Stimulated activated CD4-positive, alpha-beta T cell treated with anti-CD3 and anti-CD28 coated beads, Interleukin-15, amount 100 ng/mL, for 1 hour (primary cell): ENCODE measurements at places on chromosomes 6 and 20.

- DNase-seq: peak; percentile 21
Measured at GRCh38 chr6:33812669-33813068, 8.9 kb upstream of the MLN start.

DNA sequence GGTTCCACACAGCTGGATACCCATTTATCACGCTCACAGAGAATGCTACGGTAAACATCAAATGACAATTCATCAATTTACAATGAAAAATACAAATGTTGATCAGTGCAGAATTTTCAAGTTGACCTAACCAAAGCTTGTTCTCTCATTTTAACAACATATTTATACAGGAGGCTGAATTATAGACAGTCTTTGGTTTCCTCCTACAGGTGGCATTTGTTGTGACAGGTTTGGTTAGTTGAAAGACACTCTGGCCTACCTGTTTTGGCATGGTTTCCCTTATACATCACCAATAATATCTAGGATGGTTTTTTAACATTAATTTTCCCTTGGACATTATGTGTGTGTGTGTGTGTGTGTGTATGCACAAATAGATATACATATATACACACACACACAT is 642.5 kb upstream of the MMS22L start:
- DNase-seq: no peak

GRCh38 chr6:2719093-2719455 is 31.6 kb downstream of the MYLK4 start:
- DNase-seq: no peak

DNA sequence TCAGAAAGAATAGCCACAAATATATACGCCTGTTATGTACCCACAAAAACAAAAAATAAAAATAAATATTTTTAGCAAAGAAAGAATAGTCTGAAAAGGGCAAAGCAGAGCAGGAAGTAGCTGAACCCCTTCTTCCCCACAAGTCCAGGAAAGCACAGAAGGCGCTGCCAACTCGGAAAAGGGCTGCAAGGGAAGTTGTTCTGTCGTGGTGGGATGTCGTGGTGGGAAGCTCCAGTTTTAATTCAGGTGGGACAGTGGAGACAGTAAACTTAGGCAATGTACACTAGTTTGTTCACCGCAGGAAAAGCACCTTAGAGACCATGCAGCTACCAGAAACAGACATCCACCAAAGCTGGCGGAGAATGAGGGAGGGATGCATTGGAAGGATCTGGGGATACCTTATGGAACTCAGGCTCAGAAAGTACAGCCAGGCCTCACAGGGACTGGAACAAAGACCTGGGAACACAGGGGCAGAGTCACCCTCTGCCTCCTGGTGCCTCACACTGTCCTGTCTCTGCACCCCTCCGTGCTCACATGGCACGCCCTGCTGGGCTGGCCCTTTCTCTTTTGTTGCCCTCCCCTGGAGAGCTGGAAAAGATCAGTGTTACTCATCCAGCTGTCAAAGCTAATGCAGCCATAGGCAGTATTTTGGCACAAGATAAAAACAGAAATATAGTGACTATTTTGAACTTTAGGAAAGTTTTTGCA is 3.3 kb upstream of the APMAP start:
- DNase-seq: no peak

- DNase-seq: no peak
Measured at GRCh38 chr6:71430018-71430417, 141.4 kb downstream of the OGFRL1 start.

GRCh38 chr6:29507319-29507718 is 19.6 kb upstream of the MAS1L start:
- DNase-seq: no peak

DNA sequence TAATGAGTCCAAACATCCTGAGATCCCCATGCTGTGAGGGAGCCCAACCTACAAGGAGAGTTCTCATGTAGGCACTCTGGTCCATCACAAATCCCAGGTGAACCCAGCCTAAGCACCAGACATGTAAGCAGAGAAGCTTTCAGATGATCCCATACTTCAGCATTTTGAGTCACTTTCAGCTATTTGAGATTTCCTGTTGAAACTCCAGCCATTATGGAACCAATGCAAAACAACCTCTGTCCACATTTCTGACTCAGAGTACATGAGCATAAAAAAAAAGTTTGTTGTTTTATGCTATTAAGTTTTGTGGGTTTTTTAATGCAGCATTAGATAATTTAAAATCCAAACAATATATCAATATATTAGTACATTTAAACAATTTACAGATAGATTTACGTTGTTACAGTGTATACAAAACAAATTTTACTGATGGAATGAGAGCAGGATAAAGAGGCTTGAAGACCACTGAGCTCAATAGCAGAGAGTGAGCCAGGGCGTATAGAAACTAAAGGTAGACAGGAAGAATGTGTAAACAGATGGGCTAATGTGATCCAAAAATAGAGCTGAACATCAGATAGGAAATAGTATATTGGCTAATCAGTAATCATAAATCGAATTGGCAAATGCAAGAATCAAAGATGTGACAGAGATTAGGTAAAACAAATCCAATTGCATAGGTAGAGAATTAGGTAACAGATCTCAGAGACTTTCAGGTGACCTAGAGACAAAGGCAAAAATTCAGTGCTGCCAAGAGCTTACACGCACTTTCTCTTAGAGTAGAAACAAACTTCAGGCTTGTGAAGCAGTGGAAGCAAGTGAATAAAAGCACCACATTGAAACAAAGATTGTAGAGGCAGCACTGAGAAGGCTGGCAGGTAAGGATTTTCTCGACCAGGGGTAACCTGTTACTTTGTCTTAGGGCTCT is 36.2 kb upstream of the PLCB1 start:
- DNase-seq: no peak

- DNase-seq: no peak
Measured at GRCh38 chr20:56372850-56373249, 14.1 kb downstream of the FAM210B start.

GRCh38 chr6:11730641-11731040 is 48.0 kb downstream of the ADTRP start:
- no peak for DNase-seq

DNA sequence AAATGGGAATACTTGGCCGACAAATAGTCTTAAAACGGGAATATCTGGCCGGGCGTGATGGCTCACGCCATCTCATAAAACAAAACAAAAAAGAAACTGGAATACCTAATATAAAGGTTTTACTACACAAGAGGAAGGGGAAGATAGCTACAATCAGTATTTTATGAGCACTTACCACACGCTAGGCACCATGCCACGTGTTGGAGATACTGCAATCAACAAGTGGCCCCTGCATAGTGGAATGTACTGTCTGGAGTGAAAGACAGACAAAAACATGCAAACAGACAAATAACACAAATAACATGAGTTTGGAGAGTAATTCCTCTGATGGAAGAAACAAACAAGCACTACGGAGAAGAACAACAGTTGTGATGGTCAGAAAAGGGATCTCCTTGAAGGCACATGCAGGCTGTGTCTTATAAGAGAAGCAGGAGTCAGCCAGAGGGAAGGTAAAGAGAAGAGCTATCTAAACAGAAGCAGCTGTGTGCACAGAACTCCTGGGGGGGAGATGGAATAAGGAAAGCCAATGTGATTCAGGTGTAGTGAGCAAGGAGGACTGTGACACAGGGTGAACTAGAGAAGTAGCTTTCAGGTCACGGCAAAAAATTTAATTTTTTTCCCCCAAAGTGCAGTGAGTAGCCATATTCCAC is 39.1 kb upstream of the AKIRIN2 start:
- no peak for DNase-seq

DNA sequence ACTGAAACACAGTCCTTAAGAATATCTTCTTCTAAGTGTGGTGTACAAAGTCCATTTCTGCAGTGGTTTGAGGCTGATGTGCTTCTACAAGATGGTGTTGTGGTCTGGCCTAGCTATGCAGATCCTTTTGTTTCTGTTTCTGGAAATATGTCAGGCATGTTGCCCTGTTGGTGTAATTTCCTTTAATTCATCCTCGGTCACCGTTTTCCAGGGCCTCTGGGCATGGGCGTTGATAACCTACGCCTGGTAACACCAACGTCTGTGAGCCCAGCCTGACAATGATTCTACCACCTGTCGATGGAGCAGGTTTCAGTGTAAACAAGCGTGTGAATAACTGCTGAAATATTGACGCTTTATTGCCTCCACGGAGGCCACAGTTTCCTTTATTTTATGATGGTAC is 33.3 kb upstream of the AFDN start:
- no peak for DNase-seq

DNA sequence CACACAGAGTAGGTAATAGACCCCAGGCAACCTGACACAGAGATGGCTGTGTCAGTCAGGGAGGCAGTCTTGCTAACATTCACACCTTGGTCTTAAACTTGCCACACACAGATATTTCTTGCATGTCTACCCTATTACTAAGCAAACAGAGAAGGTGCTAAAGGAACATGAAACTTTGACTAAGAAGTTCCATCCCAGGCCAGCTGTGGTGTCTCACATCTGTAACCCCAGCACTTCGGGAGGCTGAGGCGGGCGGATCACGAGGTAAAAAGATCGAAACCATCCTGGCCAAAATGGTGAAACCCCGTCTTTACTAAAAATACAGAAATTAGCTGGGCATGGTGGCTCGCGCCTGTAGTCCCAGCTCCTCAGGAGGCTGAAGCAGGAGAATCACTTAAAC is 222.4 kb upstream of the JARID2 start:
- DNase-seq: no peak

GRCh38 chr6:131952886-131953509 is 1.8 kb upstream of the CCN2 start:
- DNase-seq: no peak

DNA sequence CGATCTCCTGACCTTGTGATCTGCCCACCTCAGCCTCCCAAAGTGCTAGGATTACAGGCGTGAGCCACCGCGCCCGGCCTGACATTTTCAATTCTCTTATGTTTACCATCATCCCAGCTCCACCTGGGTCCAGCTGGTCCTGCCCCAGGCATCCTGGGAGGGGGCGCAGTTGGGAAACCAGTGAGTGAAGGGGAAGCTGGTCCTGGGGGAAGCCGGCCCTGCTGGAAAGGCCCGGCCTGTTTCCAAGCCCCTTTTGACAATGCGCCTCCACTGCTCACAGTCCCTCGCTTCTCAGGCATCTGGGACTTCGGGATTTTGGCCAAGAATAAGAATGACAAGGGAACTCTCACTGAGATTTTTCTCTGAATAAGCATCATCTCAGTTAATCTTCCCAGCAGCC is 14.2 kb downstream of the SLC13A3 start:
- DNase-seq: no peak

- DNase-seq: no peak
Measured at GRCh38 chr20:24955045-24955444, 6.0 kb downstream of the CST7 start.

DNA sequence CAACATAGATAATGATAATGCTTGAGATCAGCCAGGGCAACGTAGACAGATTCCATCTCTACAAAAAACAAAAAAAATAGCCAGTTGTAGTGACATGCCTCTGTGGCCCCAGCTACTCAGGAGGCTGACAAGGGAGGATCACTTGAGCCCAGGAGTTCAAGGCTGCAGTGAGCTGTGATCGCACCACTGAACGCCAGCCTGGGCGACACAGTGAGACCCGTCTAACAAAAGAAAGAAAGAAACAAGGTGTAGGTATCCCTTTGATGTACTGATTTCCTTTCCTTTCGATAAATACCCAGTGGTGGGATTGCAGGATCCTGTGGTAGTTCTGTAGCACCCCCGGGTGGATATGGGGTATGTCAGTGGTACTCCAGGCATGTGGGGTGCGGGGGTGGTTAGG is 48.2 kb upstream of the ADTRP start:
- no peak for DNase-seq

- peak; percentile 24 for DNase-seq
Measured at GRCh38 chr6:125301435-125302391, at the start of gene HDDC2. TSS of gene HDDC2 (minus strand) at chr6:125301967. CDS start at chr6:125301932, 35 bp downstream.

- no peak for DNase-seq
Measured at GRCh38 chr6:47749757-47750156, 32.1 kb upstream of the OPN5 start.

DNA sequence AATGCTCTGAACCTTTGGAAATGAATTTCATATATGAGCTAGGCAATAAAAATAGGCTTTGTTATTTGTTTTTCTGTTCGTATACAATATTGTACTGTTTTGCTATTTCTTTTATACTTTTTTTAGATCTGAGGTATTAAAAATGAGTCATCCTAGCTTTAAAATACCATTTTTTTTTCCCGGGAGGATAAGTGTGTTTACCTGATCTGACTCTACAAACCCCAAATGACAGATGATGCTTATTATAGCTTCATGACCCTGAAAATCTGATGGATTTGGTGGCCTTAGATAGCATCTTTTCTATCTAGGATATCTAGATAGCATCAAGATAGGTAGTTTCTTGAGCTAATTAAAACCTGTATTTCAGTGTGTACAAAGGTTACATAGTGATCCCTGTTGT is 206.4 kb downstream of the DTNBP1 start:
- DNase-seq: no peak

DNA sequence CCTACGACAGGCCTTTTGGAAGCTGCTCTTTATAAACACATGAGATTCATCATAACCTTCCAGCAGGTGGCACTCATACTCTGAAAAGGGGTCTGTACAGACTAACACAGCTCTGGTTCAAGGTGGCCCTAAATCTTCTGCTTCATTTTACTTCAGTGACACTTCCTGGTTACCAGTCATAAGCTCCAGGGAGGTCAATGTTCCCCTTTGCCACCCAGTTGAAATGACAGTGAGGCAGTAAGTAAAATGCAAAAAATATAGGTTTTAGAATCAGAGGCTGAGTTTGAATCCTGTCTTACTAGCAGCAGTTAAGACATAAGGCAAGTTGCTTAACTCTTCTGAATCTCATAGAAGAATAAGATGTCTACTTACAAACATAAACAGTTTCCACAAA is 132.8 kb downstream of the CDK19 start:
- peak; percentile 27 for DNase-seq

DNA sequence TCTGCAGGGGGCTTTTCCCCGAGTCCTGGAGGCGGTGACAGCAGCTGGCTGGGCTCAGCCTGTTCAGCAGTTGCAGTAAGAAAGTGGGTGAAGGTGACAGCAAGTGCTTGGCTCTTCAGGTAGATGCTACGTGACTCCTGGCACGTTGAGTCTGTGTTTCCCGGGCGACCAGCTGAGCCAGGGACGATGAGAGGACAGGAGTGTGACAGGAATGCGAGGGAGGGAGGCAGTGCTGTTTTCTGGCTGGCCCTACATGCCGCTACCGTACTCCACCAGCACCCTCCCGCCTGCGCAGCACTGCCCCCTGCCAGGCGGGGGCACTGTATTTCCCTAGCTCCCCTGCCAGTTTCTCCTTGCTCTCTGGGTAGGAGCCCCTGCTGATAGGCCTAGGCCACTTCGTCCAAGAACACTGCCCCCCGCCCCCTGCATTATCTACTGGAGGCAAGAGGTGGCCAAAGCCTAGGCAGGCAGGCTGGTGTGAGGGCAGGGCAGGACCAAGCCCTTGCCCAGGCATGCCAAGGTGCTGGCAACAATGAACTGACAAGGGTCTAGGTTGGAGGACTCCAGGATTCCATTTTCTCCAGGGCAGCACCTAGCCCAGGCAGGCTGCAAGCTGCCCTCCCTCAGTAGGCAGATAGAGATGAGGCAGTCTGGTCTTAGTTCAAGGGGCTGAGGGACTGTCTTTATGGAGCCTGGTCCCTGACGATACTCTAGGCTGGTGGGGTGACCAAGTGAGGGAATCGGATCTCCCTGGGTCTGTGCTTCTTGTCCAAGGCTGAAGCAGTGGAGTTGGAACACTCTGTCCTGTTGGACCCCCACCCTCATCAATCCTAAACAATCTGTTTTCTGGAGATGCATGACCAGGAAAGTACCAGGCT is 19.2 kb downstream of the MRPS18A start:
- peak; percentile 8 for DNase-seq
